ENCODE measurements at places on chromosomes 7 and 10.

GRCh38 chr10:89478085-89478738, 57.2 kb downstream of the SLC16A12 start:
- DNase-seq = no peak

DNA sequence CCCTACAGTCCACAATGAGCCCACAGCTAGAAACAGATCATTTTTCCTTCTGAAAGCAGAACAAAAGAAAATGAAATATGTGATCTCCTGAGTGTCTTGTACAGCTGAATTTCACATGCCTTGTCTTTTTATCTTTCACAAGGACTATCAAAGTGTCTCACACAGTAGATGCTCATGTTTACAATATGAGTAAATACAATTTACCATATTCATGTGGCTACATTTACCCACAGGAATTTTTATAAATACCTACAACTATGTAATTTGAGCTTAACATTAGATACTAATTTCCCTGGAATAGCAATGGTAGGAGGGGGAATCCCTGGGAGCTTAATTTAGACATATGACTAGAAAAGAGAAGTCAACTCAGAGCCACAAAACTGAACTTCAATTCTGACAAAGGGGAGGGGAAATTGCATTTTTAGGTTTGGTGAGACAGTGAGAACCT, 186.2 kb downstream of the MACC1 start:
- no peak for DNase-seq

- DNase-seq = no peak
These were observed 20.7 kb downstream of the CREB5 start for GRCh38 chr7:28433039-28433438.

GRCh38 chr7:21568762-21569161, 25.9 kb downstream of the DNAH11 start:
- DNase-seq = no peak

GRCh38 chr7:155066417-155066950, 3.6 kb upstream of the HTR5A start:
- DNase-seq = no peak

DNA sequence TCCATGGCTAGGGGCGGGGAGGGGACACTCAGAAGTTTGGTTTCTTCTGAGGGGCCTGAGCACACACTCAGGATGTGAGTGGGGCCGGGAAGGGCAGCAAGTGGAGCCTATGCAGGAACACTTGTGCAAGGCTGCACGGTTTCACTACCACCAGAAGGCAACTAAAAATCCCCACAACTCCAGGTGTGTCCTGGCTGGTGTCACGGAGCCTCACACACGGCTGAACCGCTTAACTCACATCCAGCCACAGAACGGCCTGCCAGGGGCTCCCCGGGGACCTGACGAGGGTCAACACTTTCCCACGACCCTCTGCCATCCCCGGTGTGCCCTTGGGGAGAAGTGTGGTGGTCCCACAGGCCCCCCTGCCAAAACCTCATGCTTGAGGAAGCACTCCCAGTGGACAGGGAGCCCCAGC, 173.9 kb downstream of the ELFN1 start:
- DNase-seq = no peak

- no peak for DNase-seq
These were observed 152.0 kb downstream of the REEP3 start for GRCh38 chr10:63673246-63673645.

DNA sequence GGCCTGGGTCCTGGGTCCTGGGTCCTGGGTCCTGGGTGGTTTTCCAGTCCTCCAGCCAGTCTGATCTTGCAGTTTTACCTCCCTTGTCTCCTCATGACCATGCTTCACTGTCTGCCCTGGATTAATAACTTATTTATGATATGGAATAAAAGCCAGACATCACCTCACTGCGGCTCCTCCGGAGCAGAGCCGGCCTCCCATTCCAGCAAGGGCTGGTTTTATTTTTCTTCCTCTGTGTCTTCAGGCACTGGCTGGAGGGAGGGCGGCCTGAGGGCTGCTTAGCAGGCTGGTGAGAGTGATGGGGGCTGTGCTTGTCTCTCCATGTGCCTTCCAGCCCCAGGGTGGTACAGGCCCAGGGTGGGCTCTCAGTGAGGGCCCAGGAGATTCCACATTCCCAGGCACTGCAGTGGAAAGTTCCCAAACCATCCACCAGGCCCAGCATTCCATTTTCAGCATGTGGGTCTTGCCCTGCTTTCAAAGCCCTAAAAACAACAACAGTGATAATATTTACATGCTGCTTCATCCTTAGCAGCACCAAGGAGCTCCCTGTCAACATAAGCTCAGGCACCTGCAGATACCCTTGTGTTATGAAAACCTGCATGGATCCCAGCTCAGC, 12.6 kb downstream of the ADAMTS14 start:
- DNase-seq = no peak

- no peak for DNase-seq
These were observed 58.2 kb upstream of the YAE1 start for GRCh38 chr7:39507866-39508551.

GRCh38 chr10:60731134-60731885, 47.0 kb upstream of the CDK1 start:
- no peak for DNase-seq

DNA sequence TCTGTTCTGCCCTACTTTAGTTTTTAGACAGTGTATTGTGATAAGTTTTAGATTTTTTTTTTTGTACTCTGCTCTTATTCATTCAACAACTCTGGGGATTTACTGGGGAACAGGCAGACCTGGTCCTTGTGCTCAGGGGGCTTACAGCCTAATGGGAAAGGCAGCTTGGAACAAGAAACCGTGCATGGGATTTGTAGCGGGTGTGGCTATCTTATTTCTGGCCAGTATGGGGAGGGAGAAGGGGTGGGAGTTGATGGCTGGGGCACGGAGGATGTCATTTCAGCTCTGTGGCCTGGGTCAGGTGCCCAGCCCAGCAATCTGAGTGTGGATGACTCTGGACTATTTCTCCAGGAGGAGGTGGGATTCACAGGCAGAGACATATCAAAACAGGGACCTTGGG, 47.0 kb downstream of the GRK5 start:
- DNase-seq = no peak

DNA sequence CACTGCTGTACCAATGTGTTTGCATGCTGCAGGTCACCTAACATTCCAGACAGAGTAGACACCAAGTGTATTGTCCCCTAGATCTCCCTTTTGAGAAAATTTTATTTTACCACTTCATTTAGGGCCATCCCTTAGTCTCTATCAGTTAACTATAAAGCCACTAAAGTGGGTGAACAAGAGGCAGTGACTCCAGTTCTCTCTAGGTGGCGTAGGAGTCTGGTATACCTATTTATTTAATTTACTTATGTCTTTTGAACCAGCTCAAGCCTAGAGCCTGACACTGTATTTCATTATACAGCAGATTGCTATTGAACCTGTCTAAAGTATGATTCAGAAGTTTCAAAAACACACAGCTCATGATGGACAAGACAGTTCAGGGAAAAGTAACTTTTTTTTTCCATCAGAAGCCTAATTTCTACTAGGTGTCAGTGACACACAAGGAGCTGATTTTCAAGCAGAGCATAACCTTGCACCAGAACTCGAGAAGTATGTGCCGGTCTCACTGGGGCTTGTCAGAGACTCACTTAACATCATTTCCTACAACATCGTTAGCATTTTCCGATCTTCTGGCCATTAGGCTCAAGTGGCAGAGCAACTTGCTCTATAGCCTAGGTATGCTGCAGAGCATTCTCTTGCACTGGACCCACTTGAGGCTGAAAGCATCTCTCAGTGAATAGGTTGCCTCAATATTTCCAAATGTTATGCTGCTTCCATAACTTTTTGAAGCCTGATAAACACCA, 175.4 kb downstream of the CDC14C start:
- no peak for DNase-seq

- no peak for DNase-seq
These were observed 32.2 kb downstream of the HACD1 start for GRCh38 chr10:17585016-17585415.

DNA sequence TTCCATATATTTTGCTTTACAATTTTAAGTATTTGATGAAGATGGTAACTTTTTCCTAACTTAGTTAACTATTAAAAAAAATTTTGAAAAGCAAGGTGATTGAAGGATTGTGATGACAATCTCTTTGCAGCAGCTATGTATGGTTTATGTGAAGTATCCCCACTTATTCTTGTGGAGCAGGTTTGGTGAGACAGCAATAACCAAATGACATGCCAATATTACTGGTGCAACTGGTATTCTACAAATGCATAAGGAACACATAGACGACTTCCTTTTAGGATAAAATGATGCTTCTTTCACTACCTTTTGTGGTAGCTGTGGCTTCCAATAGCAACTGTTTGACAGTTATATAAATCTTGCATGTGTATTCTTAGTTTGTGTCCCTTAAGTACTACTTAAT, 465.3 kb downstream of the PLXDC2 start:
- DNase-seq = no peak

DNA sequence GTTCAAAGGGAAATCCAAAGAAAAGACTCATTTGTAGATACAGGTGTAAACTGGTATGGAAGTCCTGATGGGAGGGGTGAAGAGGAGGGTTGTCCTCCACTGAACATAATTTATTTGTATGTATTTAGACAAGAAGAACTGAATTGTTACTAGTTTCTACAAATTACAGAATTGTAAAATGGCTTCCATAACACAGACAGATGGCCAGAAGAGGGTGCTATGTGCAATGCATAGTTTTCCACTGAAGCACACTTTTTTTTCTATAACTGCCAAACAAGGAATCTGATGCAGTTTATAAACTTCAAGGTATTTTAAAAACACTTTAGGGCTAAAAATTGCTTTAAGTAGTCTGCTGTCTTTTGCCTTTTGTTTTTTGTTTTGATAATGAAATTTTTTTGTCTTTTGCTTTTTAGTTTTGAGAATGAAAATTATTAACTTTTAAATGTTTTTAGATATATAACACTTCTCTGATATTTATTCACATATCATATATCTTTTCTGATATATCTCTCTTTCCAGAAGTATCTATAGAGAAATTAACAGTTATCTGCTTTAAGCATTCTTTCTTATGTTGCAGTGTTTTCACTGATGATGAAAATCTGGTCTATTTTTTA, 58.5 kb downstream of the PHYHIPL start:
- peak; percentile 4 for DNase-seq

GRCh38 chr10:61299841-61300240, 153.3 kb downstream of the TMEM26 start:
- DNase-seq = no peak

DNA sequence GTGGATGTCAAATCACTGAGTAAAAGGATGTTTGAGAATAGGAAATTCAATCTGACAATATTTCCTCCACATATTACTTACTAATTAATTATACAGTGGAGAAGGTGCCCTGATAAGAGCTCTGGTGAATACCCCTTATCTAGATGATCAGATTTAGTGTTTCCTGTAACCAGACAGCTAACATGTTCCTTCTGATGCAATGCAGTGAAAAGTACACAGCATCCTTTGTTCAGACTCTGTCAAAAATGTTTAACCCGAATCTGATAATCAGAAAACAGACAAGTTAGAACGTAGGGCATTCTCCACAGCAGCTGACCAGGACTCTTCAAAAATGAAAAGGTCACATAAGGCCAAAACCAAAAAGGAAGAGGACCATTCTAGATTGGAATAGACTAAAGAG, 46.2 kb downstream of the WDR11 start:
- no peak for DNase-seq

GRCh38 chr7:11127988-11128387, 154.3 kb downstream of the PHF14 start:
- no peak for DNase-seq

- no peak for DNase-seq
These were observed 103.5 kb downstream of the MICALL2 start for GRCh38 chr7:1355568-1356340.

- DNase-seq = no peak
These were observed 112.5 kb upstream of the DPP6 start for GRCh38 chr7:153939654-153940053.

DNA sequence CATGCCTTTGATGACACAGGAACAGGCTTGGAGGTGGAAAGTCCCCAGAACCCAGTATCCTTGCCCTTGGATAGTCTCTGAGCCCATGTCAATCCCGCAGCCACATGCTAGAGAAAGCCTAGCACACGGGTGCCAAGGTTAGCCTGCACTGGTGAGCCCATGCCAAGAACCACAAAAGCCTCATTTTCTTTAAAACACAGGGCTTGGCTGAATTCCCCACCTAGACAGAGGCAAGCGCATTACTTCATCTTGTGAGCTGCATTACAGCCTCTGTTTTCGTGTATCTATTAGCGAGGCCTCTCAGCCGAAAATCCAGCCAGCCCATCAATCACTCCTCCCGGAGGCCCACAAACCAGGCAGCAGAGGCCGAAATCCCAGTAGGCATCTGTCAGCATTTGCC, 314.9 kb upstream of the AUTS2 start:
- DNase-seq = no peak

GRCh38 chr7:99001482-99002147, 123.3 kb downstream of the TRRAP start:
- DNase-seq = no peak

DNA sequence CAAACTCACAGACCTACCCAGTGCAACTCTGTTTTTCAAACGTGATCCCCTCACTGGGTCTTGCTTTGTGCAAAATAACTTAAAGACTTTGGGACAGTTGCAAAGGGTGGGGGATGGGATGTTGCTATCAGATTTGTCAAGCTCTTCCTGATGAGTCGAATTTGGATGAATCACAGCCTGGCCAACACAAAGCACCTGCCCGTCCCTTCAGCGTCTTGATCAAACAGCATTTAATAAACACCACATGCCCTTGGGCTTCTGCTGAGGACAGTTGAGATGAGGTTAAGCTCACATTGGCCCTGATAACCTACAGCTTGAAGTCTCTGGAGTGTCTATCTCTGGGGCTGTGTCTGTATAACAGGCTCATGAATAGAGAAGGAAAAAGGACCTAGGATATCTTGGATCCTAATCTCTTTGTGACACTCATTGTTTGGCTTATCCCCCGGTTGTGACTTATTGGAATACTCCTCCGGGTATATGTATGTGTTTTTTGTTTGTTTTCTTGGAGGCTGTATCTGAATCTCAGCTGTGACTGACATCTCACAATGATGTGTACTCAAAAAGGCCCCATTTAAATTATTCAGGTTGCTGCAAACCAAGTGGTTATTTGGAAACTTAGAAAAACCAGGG, 132.6 kb upstream of the NAMPT start:
- DNase-seq = no peak

GRCh38 chr7:117666031-117666430, 186.2 kb downstream of the CFTR start:
- no peak for DNase-seq

GRCh38 chr7:19442016-19442785, 266.6 kb downstream of the POLR1F start:
- no peak for DNase-seq

DNA sequence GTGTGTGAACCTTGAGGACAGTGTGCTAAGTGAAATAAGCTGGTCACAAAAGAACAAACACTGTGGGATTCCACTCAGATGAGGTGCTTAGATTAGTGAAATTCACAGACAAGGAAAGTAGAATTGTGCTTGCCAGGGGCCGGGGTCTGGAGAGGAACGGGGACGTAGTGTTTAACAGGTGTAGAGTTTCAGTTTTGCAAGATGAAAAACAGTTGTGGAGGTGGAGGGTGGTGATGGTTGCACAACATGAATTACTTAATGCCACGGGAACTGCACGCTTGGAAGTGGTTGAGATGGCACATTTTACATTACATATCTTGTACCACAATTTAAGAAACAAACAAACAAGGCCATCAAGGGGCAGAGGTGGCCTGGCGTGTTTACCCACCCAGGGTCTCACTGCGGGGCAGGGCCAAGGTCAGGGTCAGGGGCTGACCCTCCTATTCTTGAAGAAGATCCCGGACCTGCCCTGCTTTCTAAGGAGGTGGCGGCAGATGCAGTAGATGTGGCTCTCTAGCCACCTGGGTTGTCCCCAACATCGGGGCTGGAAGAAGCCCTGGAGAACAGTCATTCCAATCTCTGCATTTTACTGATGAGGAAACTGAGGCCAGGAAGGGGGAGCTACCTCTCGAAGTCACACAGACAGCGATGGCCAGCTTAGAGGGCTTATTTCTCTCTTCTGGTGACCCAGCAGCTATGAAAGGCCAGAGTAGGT, 91.5 kb upstream of the LRRC4 start:
- DNase-seq = no peak

All from T1000 (cell line).